ENCODE measurements at places on chromosomes 5 and 9.

DNA sequence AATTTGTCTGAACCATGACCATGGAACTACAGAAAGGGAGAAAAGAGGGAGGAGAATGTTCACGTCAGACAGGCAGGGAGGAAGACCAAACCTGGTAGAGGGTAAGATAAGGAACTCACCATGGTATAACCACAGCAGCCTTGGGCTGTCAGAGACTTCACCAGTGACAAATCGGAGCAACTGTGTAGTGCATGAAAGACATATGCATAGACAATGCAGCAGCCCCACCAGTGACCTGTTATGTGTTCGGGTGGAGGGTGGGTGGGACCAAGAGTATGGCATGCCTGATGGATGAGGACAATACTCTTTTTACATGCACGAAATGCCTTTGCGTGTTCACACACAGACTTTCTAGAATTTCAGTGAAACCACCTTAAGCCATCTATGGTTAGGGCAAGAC lies 221.8 kb upstream of the RASEF start:
- DNase-seq = no peak

DNA sequence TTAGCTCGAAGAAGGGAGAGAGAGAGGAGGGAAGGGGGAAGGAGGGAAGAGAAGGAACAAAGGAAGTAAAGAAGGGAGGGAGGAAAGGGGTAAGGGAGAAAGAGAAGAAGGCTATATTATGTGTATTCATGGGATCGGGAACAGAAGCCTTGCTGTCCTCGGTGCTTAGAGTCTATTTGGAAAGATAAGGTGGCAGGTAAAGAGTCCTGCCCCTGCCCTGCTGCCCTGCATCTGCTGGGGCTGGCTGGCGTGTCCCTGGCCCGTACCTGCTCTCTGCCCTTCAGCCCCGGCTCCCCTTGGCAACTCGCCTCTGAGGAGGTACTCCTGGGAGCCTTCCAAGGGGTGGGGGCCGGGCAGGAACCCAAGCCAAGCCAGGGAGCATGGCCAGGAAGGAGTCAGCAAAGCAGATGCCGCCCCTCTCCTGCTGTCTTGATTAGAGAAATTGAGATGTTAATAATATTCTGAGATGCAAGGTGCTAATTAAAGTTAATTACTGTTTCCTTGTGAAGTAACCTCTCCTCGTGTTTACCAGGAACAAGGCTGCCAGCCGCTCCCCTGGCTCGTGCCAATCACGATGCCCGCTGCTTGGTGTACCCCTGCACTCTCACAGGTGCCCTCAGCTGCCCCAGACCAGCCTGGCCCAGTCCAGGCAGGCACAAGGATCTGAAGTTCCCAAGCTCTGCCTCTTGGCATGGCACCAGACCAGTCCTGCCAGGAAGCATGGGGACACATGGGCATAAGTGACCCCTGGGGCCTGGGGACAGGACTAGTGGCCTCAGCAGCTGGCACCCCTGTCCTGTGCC lies 36.6 kb downstream of the PCDH1 start:
- no peak for DNase-seq

DNA sequence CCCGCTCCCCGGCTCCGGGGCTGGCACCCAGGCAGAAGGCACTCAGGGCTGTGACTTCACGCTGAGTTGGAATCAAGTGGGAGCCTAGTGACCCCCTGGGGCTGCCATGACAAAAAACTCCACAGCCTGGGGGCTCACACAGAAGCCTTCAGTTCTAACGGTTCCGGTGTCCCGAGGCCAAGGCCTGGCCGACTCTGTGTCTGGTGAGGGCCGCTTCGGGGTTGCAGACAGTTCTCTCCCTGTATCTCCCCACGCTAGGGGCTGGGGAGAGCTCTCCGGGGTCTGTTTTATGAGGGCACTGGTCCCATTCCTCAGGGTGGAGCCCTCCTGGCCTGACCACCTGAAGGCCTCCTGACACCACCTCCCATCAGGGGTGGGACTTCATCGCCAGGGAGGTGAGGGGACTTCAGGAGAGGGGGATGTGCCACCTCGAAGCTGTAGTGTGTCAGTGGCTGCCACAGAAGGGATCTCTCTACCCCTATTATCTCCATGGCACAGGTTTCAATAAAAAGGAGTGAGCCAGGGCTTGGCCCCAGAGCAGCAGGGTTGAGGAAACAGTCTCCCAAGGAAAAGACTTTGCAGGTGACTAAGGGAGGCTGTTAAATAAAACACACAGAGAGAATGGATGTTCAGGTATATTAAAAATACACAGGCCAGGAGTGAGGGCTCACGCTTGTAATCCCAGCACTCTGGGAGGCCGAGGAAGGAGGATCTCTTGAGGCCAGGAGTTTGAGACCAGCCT lies 1.5 kb upstream of the SLC6A3 start:
- DNase-seq = no peak

DNA sequence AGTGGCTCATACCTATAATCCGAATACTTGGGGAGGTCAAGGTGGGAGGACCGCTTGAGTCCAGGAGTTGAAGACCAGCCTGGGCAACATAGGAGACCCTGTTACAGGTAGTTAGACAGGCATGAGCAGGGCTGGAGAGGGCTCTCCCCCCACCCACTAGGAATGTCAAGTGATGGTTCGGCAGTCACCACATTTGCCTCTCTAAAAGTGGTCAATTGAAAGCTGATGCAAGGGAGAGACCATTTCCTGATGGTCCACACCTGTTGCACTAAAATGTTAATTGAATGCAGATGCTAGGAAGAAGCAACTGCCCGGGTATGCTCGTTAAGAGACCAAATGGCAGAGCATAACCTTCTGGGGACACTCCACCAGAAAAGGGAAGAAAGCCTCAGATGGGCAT lies 82.7 kb downstream of the SFXN1 start:
- DNase-seq = no peak

- no peak for DNase-seq
Measured at GRCh38 chr9:110298043-110298605, 39.5 kb downstream of the TXNDC8 start.

DNA sequence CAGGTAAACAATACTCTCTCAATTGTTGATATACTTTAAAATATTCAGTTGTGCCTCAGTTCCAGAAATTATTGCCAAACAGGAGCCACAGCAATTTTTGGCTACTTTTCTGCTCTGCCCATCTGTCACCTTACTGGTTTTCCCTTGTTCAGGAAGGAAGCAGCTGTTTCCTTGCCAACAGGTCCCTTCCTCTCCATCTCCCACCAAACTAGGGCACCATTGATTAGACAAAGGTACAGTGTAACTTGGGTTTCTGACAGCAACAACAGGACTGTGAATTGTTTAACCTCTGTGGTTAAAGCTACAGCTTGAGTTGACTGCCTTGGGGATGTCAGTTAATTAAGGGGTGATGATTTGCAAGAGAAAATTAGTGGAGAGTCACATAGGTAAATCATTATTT lies 76.9 kb downstream of the PIP5K1B start:
- DNase-seq = no peak

DNA sequence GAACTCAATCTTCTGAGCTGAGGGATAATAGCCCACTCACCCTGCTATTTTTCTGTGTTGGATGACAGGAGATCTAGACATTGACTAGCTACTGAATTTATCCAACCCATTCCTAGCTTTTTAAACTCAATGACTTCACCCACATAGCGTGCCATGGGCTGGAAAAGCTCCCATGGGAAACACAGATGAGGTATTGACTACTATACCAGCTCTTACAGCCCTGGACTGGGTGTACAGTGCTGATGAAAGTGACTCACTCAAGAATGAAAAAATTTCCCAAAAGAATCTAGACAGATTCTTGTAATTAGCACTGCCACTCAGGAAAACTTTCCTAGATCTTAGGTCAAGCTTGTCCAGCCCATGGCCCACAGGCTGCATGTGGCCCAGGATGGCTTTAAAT lies 72.7 kb upstream of the NREP start:
- DNase-seq = no peak

GRCh38 chr5:127870914-127871313 lies 167.7 kb downstream of the CCDC192 start:
- peak; percentile 87 for DNase-seq

DNA sequence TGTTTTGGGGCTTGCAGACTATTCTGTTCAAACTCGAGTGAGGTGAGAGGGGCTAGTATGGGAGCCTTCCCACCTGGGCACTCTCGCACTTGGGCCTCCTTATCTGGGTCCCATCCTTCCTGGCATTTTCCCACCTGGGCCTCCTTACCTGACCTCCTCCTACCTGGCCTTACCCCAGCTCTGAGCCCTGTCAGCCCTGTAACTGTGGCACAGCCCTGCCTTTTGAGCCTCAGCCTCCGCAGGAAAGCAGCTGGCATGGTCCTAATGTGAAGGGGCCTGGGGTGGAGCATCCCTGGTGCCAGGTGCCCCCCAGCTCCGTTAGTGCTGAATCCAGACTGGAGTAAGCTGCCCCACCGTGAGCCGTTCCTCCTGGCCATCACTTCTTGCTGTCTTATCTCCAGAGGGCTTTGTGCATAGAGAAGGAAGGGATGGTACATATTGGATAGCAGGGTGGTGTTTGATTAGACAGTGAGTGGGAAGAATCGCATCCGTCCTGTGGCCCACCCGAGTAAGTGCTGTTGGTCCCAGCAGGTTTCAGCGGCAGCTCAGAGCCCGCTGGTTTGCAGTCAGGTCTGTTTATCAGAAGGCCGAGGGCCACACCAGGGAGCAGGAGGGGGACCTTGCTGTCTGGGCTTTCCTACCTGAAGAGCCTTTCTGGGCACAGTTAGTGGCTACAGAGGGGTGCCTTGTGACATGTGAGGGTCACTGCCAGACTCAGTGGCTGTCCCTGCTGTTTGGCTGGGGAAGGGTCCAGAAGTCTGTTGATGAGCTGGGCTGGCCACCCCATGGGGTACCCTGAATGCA lies 76.5 kb downstream of the WNK2 start:
- peak; percentile 42 for DNase-seq

- no peak for DNase-seq
Measured at GRCh38 chr5:62631909-62632580, 53.4 kb downstream of the LRRC70 start.

GRCh38 chr5:32953694-32954093 lies 242.6 kb downstream of the NPR3 start:
- no peak for DNase-seq

GRCh38 chr9:95874303-95874988 lies 1.0 kb upstream of the ERCC6L2 start:
- no peak for DNase-seq

DNA sequence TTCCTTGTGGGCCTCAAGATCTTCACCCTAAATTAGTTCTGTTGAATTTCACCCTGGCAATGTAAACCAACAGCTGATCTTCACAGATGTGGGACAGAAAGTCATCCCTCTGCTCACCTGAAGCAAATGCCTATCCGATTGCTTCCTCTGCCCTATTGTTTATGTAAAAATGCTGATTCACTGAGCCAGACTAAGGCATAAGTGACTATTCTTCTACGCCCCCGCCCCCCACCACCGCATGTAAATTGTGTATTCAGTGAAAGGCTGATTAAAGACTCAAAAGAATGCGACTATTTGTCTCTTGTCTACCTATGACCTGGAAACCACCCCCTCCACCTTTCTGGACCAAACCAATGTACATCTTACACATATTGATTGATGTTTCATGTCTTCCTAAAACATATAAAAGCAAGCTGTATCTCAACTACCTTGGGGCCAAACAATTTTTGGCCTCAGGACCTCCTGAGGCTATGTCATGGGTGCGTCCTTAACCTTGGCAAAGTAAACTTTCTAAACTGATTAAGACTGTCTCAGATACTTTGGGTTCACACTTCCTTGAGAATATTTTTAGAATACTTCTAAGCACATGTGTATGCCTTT lies 129.7 kb upstream of the BOD1 start:
- DNase-seq = no peak

GRCh38 chr5:127586066-127586770 lies 62.7 kb upstream of the CTXN3 start:
- no peak for DNase-seq

GRCh38 chr5:74177961-74178360 lies 462.6 kb downstream of the ENC1 start:
- no peak for DNase-seq

- DNase-seq = no peak
Measured at GRCh38 chr9:2193552-2193951, 178.4 kb downstream of the SMARCA2 start.

DNA sequence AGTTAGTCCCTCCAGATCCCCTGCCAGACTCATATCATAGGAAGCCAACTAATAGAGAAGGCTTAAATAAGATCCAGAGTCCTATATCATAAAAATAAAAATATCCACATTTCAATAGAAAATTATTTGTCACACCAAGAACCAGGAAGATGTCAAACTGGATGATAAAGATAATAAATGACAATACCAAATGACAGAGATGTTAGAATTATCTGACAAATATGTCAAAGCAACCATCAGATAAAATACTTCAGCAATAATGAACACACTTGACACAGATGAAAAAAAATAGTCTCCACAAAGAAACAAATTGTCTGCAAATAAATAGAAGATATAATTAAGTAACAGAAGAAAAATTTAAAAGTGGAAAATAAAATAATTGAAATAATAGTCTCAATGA lies 300.7 kb upstream of the FTMT start:
- no peak for DNase-seq

GRCh38 chr5:173245319-173246134 lies 10.5 kb upstream of the NKX2-5 start:
- no peak for DNase-seq

- DNase-seq = no peak
Measured at GRCh38 chr5:158933494-158934318, 166.0 kb downstream of the EBF1 start.

GRCh38 chr5:158967541-158967940 lies 132.2 kb downstream of the EBF1 start:
- no peak for DNase-seq

GRCh38 chr5:72387985-72388384 lies 67.8 kb downstream of the PTCD2 start:
- no peak for DNase-seq

GRCh38 chr5:87777877-87778276 lies 365.1 kb upstream of the CCNH start:
- DNase-seq = no peak

GRCh38 chr9:928363-929042 lies 48.0 kb upstream of the DMRT3 start:
- no peak for DNase-seq

DNA sequence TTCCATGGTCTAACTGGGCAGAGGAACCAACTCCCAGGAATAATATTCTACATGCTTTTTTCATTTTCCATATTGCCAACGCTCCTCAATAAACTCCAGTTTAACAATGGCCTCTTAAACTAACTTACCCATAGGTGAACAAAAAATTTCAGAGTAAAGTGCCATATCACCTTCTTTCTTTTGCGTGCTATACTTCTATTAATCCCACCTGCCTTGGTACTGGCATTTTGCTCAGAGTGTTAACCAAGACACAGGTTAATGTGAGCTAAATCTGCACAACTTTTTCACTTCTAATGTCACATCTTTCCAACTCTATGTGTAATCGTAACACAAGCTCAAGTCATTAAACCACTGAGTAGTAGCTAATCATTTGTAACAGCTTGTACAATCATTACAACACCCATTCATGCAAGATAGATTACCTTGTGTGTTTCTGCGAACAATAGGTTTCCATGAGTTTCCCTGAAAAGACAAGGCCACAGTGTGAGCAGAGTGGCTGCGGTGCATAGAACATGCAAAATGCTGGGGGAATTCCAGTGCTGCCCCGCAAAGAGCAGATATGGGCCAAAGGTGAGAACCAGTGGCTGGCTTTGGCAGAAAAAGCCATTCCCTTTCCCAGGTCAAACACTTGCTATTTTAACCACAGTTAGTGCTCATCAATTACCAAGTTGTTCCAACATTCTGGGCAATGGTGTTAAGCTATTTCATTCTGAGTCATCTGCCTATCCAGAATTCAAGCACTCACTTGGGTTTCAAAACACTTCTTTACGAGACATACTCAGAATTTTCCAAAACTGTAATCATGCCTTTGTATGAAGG lies 42.8 kb downstream of the TIMD4 start:
- DNase-seq = no peak

- no peak for DNase-seq
Measured at GRCh38 chr9:23538067-23538402, 288.0 kb downstream of the ELAVL2 start.

GRCh38 chr5:58963361-58963760 lies 380.5 kb downstream of the RAB3C start:
- DNase-seq = no peak
